Stimulated activated CD4-positive, alpha-beta T cell treated with anti-CD3 and anti-CD28 coated beads, Interleukin-2, amount 100 ng/mL, for 24 hours (primary cell): ENCODE measurements at places on chromosomes 3 and 15.

- DNase-seq: no peak
Measured at GRCh38 chr15:40102897-40103858, 5.5 kb downstream of the BMF start.

DNA sequence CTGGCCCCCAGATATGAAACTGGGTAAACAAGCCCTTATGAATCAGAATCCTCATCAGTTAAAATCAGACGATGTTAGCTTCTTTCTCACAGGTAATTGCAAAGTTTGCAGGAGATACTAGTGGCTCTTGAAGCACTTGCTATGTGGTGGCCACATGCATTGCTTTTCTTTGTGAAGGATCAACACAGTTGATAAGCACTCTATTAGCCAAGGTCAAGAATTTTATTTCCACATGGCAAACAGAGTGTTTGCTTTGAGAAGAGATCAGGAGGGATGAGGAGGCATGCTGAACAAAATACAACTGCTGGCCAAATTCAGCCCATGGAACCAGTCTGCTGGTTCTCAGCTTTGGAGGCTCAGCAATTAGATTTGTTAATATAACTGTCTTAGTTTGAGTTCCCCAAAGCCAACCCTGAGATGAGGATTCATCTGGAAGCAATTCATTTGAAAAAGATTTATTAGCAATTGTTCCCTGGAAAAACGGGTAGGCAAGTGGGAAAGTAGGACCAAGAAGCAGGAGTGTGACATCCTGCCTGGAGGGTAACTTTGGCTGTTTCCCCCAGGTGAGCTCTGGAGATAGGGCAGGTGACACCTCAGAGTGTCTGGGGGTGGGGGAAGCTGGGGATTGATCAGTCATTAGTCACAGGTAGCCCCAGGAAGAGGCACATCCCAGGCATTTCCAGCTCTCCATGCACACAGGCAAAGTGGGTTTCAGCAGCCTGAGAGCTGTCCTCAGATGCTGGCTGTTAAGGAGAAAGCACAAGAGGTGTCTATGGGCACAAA, 180.3 kb downstream of the ABHD5 start:
- DNase-seq: no peak

DNA sequence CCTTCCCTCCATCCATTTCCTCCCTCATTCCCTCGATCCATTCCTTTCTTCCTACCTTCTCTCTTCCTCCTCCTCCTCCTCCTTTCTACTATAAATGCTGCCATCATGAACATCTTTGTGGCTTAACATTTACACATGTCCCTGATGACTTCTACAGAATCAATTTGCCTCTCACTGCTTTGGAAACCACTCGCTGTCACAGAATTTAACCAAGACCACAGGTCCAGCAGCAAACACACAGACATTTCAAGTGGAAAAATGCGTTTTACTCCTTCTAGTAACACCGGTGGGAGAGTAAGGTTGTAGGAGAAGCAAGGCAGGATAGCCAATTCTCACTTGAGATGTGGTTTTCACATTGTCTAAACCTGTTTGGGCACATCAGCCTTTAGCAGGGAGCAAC, 101.4 kb upstream of the LRIG1 start:
- no peak for DNase-seq

- no peak for DNase-seq
Measured at GRCh38 chr3:182895513-182896112, 84.7 kb downstream of the DCUN1D1 start.

- DNase-seq: no peak
Measured at GRCh38 chr15:44801364-44801763, 65.0 kb downstream of the TRIM69 start.

- DNase-seq: no peak
Measured at GRCh38 chr3:123008840-123009239, 18.7 kb downstream of the SEMA5B start.

DNA sequence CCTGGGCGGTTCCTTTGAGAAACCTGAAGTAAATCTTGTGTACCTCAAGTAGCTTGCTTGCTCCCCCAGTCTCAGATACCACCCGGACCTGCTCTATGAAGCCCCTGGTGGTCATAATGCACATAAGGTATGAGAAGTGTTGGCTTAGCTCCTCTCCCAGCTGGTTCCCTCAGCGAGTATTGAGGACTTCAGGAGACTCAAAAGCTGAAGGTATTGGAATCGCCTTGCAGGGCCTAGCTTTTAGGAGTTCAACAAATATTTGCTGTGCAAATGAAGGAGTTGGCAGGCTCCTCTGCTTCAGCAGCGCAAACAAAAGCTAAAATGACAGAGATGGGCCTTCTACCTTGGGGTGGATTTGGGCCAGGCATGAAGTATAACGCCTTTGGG, 1.7 kb downstream of the CMTM8 start:
- peak; percentile 51 for DNase-seq

DNA sequence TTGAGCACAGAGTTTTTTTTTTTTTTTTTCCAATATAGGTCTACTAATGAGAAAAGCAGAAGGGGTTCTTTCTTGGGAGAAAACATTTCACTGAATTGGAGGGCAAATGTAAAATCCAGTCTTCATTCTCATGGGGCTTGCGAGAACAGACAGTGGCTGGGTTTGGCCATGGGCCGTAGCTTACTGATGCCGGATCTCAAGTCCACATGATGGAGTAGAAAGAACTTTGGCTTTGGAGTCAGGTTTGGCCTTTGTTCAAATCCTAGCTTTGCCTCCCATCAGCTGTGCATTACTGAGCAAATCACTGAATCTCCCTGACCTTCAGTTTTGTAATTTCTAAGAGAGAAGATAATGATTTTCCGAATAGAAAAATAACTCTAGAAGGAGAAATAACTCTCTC, 59.7 kb downstream of the LMCD1 start:
- DNase-seq: no peak

GRCh38 chr3:141486746-141487520, at the start of gene RASA2:
Gene RASA2 (plus strand): TSS chr3:141487027. CDS start chr3:141487084, 57 bp downstream.
- peak; percentile 70 for DNase-seq

DNA sequence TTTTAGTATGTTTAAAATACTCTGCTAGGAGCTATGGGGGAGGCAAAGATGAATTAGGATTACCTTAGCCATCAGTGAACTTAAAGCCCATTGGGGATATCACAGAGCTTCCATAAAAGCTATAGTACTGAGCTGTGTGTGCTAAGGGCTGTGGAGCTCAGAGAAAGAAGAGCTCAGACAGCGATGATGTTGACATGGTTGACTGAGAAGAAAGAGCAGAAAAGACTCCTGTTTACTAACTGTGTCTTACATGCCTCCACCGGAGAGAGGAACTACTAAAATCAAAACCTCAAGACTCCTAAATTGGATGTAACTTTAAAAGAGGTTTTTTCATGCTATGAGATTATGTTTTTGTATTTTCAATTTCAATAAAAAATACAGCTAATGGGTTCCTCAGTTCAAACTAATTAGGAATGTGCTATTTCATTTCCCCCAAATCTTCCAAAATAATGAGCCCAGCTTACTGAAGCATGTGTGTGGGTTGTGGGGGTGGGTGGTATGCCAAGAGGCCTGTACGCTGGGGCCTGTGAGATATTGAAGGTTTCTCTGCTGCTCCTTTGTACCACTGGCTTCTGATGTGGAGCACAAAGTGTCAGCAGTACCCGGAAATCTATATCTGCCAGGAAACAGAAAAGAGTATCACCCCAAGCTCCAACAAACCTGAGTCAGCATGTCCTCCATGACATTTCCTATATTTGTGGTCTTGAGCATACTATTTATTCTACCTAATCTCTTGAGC, 22.7 kb downstream of the DGKG start:
- DNase-seq: no peak

DNA sequence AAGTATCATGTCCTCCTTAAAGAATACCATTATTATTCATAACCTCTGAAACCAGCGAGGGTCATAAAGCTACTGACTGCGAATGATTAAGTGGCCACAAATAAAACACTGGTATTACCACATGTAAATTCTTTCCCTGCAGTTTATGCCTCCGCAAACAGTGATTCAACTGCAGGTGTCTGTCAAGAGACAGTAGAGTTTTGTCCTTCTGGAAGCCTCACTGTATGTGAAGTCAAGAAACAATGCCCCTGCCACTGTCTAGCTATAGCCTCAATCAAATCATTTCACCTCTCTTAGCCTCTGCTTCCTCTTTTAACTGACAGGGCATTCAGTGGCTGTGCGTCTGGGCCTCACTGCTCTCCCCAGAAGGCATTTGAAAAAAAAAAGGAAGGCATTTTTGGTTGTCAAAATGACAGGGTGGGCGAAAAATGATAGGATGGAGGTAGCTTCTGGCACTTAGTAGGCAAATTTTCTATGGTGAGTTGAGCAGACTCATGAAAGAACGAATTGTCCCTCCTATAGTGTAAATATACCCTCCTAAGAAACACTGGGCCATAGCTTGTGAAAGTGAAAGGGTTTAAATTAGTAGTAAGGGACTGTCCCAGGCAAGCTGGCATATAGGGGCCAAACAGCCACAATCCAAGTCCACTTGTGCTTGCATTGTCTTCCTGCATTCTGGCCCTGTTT, 66.7 kb downstream of the FILIP1L start:
- peak; percentile 18 for DNase-seq

GRCh38 chr3:112505907-112506306, 6.6 kb upstream of the BTLA start:
- no peak for DNase-seq

- no peak for DNase-seq
Measured at GRCh38 chr15:93608643-93609148, 519.7 kb upstream of the RGMA start.

DNA sequence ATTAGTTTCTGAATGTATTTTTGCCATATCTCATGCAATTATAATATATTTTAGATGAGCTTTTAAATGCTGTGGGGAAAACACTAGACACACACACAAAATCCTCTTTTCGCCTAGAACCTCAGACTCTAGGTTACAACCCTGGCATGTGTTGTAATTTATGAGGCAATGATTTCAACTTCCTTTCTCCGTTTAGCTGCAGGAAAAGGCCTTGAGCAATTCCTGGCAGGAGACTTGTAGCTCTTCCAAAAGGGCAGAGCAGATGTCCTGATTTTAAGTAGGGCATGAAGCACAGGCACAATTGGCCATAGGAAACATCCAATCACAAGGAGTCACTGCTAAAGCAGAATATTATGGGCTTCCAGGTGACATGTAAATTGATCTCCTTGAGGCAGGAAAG, 82.0 kb downstream of the GPR156 start:
- DNase-seq: no peak

DNA sequence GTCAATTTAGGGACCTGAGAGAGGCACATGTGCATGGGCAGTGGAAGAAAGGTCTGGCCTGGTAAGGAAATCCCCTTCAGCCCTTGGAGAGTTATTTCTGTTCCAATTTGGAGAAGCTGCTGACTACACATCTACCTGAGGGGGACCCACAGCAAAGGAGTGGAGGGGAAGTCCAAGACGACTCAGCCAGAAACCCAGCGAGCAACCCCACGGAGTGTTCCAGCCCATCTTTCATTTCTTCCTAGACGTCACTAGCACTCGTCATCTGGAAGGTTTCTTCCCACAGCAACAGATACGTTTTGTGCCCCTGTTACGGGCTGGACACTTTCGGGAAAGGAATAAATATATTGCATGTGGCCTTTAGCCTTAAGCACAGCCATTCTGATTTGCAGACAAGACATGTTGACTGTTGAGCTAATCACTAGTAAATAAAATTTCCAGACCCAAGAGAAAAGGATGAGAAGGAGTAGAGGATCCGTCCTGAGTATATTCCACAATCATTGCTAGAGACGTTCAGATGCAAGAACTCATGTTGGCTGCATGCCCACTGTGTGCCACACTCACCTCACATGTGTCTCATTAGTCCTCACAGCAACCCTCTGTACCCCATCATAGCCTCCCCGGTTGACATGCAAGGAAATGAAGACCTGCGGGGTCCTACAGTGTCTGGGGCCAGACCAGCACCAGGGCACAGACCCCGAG, 7.8 kb upstream of the FAM174B start:
- DNase-seq: peak; percentile 30

DNA sequence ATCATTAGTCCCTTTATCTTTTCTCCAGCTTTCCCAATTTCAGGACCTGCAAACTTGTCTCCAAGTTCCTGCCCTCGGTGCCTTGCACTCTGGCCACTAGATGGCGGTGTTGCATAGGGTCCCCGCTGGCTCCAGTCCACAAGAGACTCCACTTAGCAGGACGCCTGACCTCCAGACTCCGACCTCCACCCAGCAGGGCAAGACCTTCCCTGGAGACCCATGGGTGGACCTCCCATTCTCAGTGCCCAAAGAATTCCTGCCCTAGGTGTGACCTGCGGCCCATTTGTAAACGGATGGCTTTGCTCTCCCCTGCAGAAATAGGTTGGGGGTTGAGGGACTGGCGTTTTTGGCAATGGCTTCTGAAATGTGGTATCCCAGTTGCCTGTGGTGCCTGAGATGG, 82.6 kb downstream of the LSM3 start:
- DNase-seq: peak; percentile 83

DNA sequence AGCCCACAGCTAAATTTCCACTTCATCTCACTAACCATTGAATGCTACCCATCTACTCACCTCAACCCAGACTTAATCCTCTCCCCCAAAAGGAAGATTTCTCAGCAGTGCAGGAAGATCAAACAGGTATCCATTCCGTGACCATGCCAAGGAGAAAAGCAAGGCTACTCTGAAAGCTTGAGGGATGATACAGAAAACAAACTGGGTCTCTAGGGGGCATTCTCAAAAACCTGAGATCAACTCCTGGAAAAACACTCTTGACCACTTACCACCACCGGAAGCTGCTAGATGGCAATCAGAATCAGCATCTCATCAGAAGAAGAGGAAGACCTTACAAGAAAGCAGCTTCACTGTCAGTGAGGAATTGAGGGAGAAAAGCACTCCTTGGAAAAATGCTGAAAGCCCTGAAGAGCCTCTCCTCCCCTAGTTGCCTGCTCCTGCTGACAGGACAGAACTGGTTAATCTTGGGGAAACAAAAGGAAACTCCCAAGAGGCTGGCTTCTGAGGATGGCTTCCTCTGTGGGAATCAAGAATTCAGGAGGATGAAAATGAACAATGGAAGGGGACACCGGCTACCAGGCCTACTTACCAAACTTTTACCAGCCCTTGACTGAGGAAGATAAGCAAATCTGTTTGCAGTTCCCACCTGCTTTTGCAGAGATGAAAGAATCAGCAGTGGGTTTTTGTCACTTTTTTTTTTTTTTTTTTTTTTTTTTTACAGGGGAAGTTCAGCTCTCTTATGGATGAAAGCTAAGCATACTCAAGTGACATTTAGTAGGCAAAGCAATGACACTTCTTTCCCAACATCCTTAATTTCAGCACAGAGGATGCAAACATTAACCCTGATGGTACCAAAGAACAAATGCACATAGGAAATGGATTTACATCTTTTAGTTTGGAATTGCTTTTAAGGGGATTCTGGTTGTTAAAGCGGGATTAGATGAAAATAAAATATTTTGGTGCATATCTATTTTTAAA, at the start of gene ATP8B4:
Gene ATP8B4, minus strand, starts transcription at position 171 of the 978 bp plus-strand sequence. CDS start 12,267 bp downstream, outside the sequence.
- DNase-seq: no peak

GRCh38 chr3:44011680-44012079, 230.0 kb upstream of the TOPAZ1 start:
- no peak for DNase-seq

GRCh38 chr3:48446425-48447193, at the start of gene ATRIP:
Gene ATRIP (plus strand): TSS chr3:48446737. CDS start chr3:48446846, 109 bp downstream.
- peak; percentile 87 for DNase-seq

- DNase-seq: no peak
Measured at GRCh38 chr15:86610038-86610437, 530.4 kb downstream of the AGBL1 start.

DNA sequence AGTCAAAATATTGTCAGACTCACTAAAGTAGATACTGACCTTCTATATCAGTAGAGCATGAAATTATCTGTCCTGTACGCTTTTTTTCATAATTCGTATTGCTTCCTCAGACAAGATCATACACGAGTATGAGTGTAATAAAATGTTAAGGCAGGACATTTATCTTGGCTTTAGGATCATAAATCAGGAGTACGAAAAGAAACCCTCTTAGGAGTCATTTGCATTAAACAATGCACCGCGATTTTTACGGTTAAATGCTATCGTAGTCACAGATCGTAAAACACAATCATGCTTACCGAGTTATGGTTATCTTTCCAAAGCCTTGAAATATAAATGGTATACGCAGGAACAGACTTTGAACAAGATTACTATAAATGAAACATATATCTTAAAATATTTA, 510.3 kb upstream of the ROBO1 start:
- DNase-seq: no peak
